HTR-8/SVneo (cell line): ENCODE measurements at places on chromosomes 16 and 17.

GRCh38 chr16:31427441-31428278 lies 500 bp downstream of the COX6A2 start:
- no peak for DNase-seq

DNA sequence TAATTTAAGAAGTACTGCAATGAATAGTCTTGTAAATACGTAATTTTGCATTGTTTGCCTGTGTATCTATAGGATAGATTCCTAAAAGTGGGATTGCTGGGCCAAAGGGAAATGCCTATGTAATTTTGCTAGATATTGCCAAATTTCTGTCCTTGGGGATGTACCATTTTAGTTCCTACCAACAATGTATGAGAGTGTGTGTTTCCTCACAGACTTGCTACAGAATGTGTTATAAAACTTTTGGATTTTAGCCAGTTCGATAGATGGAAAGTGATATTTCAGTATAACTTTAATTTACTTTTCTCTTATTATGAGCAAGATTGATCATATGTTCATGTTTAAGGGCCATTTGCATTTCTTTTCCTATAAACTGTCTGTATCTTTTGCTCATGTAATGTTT lies 8.3 kb downstream of the TANGO6 start:
- DNase-seq: no peak

- no peak for DNase-seq
These were observed 477.4 kb upstream of the CCL2 start for GRCh38 chr17:33777674-33778073.

DNA sequence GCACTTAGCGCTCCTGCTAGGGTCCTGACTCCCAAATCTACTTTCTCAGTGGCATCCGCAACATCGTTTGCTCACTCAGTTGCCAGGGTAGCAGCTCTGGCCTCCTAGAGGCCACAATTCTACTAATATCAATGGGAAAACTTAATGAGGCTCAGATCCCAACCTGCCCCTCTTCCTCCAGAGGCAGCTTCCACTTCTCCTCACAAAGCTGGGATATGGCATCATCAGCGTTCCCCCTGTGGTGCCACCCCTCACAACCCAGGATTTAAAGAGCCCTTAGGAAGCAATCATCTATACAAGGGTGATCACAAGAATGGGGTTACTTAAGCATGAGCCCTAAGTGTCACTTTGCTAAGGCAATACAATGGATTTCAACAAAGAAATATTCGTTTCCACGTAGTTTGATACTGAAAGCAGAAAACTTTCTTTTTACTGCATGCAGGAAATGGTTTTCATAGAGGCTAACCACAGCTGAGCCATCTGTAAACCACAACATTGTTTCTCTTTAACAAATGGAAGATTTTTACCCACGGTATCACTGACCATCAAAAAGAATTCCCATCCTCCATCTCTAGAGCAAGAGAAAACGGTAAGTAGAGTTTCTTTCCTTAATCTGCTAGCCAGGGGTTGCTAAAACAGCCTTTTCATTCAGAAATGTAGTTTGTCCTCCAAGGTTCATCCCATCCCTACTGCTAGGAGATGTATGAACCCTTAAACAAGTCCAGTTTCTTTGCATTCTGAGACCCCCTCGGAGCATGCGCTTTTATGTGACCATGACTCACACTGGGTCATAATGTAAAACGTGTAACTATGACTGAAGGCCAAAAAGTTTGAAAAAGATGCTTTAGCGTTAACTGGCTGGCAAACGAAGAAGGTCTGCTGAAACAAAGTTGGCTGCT lies 68.3 kb upstream of the BCAR1 start:
- peak; percentile 66 for DNase-seq

DNA sequence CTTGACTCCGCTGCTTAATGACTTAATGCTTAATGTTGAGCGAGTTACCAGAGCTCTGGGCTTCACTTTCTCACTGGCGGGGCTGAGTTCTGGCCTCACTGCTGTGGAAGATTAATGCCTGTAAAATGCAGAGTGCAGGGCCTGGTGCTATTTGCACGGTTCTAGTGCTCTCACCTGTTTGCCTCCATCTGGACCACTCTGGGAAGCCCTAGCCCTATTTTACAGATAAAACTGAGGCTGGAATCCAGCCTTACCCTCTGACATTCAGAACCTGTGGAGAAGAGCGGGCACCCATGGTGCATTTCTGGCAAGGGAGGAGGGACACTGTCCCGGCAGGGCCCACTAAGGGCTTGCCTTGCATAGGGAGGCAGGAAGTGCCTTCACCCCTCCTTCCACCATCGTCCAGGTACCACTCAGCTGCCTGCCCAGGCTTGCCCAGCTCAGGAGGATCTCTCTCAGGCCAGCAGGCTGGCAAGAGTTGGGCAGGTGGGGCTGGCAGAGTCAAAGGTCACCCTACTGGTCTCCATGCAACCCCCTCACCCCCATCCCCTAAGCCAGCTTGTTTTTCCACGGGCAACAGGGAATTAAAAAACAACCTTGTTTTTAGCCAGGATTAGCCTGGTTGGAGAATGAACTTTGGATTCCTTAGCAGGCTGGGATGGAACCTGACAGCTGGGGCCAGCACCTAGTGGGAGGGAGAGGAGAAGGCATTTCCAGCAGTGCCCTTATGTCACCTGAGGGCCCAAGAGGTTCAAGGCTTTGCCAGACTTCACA lies 4.1 kb upstream of the UBALD1 start:
- DNase-seq: no peak

DNA sequence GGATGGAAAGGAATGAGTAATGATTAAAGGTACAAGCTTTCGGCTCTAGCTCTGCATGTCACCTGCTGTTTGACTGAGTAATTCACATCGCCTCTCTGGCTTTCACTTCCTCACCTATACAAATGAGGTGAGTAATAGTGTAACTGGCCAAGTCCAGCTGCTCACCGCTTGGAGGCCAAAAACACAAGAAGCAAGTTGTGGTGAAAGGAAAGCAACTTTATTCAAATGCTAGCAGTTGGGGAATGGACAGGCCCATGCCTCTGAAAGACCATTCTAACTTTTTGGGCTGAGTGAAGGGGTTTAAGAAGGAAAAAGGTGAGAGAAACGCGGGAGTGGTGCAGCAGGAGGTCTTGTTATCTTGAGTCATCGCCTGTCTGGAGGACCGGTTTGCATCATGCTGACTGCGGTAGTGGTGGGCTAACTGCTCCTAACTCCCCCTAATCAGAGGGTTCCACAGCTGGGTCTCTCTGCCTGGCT lies 45.7 kb upstream of the CSNK2A2 start:
- DNase-seq: no peak

DNA sequence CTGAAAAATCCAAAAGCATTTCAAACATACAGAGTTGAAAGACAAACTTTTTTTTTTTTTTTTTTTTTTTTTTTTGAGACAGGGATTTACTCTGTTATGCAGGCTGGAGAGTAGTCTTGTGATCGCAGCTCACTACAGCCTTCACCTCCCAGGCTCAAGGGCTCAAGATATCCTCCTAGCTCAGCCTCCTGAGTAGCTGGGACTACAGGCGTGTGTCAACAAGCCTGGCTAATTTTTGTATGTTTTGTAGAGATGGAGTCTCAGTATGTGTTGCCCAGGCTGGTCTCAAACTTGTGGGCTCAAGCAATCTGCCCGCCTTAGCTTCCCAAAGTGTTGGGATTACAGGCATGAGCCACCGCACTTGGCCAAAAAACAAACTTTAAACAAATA lies 64.2 kb upstream of the KIFC3 start:
- DNase-seq: no peak

DNA sequence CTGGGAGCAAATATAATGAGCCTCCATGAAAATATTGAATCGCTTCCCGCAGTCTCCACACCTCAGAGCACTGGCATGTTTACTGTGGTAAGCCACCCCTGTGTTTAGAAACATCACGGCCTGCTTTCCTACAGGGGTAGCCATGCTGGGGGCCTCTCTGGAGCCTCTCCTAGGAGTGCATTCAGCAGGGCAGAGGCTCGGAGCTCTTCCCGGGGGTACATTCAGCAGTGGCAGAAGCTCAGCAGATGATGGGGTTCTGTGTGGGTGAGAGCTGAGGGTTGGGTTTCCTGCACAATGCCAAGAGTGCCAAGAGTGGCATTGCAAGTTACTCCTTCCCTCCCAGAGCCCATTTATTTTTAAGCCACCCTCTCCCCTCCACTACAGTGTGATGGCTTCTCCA lies 386.6 kb downstream of the SEC14L1 start:
- no peak for DNase-seq

GRCh38 chr16:88535191-88535856 lies 34.9 kb upstream of the ZC3H18 start:
- no peak for DNase-seq

DNA sequence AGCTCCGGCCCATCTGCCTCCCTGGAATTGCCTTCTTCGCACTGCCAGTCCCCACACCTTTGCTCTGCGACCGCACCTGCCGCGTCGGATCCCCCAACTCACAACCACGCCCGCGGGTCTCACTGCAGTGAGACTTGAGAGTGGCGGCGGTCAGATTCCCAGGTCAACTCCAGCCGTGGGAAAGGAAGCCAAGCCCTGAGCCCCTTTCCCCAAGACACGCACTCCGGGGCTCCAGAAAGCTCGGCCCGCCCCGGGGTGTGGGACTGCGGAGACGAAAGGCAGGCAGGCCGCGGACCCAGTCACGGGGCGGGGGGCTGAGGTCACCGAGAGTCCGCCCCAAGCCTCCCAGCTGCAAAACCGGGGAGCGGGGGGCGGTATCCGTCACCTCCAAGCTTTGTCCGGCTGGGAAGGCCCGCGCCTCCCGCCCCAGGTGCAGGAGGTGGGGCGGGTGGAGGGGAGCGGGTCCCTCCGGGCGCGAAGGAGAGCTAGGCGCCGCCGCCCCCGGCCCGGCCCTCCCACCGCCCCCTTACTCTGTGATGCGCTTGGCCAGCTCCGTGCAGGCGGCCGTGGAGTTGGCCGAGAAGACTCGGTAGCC lies 615 bp downstream of the PRPSAP1 start:
- DNase-seq: peak; percentile 56

- DNase-seq: no peak
These were observed 76.0 kb downstream of the METRNL start for GRCh38 chr17:83155128-83156121.

- DNase-seq: no peak
These were observed 95.2 kb downstream of the ZNF778 start for GRCh38 chr16:89312598-89313299.

DNA sequence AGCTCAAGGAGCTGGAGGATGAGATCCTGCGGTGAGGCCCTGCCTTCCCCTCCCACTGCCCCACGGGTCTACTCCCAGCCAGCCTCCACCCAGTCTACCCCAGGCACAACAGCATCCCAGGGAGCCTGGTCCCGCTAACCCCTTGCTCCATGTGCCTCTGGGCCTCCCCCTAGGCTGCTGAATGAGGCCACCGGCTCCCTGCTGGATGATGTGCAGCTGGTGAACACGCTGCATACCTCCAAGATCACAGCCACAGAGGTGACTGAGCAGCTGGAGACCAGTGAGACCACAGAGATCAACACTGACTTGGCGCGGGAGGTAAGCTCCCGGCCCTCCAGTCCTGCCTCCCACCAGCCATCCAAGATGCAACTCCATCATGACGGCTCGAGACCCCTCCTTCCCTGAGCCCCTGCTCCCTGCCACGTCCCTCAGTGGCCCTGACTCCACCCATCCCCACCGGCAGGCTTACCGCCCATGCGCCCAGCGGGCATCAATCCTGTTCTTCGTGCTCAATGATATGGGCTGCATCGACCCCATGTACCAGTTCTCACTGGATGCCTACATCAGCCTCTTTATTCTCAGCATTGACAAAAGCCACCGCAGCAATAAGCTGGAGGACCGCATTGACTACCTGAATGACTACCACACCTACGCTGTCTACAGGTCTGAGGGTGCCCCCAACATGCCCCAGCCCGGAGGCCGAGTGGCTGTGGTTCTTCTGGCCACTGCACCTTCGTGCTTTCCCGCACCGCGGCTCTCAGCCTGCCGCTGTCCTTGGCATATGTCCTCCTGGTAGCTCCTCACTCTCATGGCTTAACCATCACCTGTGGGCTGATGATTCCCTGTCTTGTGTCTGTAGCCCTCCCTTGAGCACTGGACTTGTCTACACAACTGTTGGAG lies 15.0 kb upstream of the KDM6B start:
- DNase-seq: no peak

- no peak for DNase-seq
These were observed 672.8 kb downstream of the MAF start for GRCh38 chr16:78927766-78928165.
